B cell (primary cell): ENCODE measurements at places on chromosomes 1 and 21. TPM values are rescaled to one million over a fixed set of nuclear protein-coding genes. Genes with fewer than 3 reads are reported as not detected.
A peak's percentile ranks its signal among the peaks of the same experiment; 100 is the strongest.

Gene FTCD
- 0.39 and 1.4 TPM in 2 replicates for total RNA-seq

Gene CELA3A
- total RNA-seq: not detected in 2 replicates

- H3K4me1 ChIP-seq: peaks cover 17% of the 10 kb centered on the region
- H3K27ac ChIP-seq: no peak overlapping the region
- H3K4me3 ChIP-seq: no peak overlapping the region
- no peaks in the 10 kb centered on the region for H3K36me3 ChIP-seq
- no peaks in the 10 kb centered on the region for H3K27me3 ChIP-seq
- DNase-seq: no peak
Measured at GRCh38 chr21:44990921-44991320, 51.1 kb downstream of the SLX9 start.

Gene GSTM1
- 28.8 and 30.5 TPM in 2 replicates for total RNA-seq

Gene HCRTR1
- total RNA-seq: 0.22 TPM in 2 replicates

GRCh38 chr21:45741691-45742090 lies 98.2 kb downstream of the PCBP3 start:
- no peak overlapping the region for H3K4me3 ChIP-seq
- no peaks in the 10 kb centered on the region for H3K36me3 ChIP-seq
- no peaks in the 10 kb centered on the region for H3K4me1 ChIP-seq
- H3K27ac ChIP-seq: no peak overlapping the region
- DNase-seq: no peak

DNA sequence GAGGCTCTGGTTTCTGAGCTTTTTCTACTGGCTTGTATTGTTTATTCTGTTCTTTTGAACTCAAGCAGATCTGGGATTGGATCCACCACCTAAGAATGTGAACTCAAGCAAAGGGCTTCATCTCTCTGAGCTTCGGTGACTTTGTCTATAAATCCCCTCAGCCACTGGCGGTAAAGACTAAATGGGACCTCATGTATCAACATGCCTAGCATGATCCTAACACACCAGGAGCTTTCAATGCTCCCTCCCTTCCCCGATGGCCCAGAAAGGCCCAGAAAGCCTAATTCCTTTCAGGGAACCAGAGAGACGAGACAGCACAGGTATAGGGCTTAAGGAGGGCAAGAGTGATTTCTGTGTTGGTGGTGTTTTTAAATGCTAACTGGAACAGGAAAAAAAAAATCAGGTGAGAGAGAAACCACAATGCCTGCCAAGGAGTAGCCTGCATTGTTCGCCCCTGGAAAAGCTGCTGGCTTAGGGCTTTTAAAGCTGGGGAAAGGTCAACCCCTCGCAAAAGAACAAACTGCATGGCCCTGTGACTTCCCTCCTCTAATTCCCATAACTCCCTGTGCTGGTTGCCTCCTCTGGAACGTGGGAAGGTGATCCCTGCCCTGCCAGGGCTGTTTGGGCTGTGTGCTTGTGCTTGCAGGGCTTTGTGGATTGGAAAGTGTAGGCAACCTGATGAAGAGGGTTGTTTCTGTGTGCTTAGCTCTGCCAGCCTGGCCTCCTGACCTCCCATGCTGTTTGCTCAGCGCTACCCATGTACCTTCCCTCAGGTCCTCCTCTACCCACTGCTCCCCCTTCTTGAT lies 147.0 kb downstream of the PLPP3 start:
- no peak for DNase-seq
- peak overlapping the region; percentile 44 for H3K27ac ChIP-seq
- H3K27me3 ChIP-seq: no peaks in the 10 kb centered on the region
- no peaks in the 10 kb centered on the region for H3K36me3 ChIP-seq
- H3K4me1 ChIP-seq: peaks cover 66% of the 10 kb centered on the region

DNA sequence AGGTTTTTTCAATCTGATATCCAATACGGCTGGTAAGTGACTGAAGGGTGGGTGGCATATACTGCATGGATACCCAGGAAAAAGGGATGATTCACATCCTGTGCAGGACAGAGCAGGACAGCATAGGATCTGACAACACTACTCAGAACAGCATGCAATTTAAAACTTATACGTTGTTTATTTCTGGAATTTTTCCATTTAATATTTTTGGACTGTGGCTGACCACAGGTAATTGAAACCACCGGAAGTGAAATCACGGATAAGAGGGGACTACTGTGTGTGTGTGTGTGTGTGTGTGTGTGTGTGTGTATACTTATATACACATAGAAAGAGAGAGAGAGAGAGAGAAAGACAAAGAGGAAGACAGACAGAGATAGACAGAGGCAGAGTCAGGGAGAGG lies 23.0 kb downstream of the ERICH3 start:
- no peak overlapping the region for H3K4me3 ChIP-seq
- DNase-seq: no peak
- no peaks in the 10 kb centered on the region for H3K36me3 ChIP-seq
- H3K27me3 ChIP-seq: no peaks in the 10 kb centered on the region
- no peak overlapping the region for H3K27ac ChIP-seq

Gene C1orf185
- not detected in 2 replicates for total RNA-seq

- peaks cover 13% of the 10 kb centered on the region for H3K4me1 ChIP-seq
- H3K36me3 ChIP-seq: no peaks in the 10 kb centered on the region
- no peaks in the 10 kb centered on the region for H3K27me3 ChIP-seq
- no peak for DNase-seq
- H3K27ac ChIP-seq: no peak overlapping the region
Measured at GRCh38 chr21:36709868-36710728, 11.2 kb downstream of the SIM2 start.

DNA sequence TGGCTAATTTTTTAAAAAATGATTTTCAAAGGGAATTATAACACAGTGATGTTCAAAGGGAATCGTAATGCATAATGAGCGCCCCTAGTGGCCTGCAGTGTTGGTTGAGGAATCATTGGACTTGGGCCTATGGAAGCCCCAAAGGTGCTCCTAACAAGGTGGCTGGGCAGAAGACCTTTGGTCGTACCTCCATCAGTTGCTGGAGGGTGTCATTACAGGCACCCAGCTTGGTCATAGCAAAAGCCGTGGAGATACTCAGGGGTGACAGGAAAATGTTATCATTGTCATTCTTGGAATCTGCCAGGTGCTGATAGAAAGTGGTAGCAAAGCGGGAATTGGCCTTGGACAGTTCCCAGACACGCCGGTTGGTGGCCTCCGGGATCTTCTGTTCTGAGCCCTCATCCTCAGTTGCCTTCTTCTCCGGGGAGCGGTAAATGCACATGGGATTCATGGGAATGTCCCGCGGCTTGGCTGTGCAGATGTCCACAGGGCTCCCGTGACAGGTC lies 2.7 kb downstream of the SERPINC1 start:
- no peaks in the 10 kb centered on the region for H3K27me3 ChIP-seq
- peak; percentile 23 for DNase-seq
- H3K36me3 ChIP-seq: no peaks in the 10 kb centered on the region
- H3K27ac ChIP-seq: no peak overlapping the region

Gene VPS45
- total RNA-seq: 49.1 and 50.0 TPM in 2 replicates

- H3K36me3 ChIP-seq: no peaks in the 10 kb centered on the region
- no peak overlapping the region for H3K4me3 ChIP-seq
- H3K4me1 ChIP-seq: no peaks in the 10 kb centered on the region
- H3K27me3 ChIP-seq: no peaks in the 10 kb centered on the region
Measured at GRCh38 chr1:232542633-232543593, 87.0 kb downstream of the SIPA1L2 start.

DNA sequence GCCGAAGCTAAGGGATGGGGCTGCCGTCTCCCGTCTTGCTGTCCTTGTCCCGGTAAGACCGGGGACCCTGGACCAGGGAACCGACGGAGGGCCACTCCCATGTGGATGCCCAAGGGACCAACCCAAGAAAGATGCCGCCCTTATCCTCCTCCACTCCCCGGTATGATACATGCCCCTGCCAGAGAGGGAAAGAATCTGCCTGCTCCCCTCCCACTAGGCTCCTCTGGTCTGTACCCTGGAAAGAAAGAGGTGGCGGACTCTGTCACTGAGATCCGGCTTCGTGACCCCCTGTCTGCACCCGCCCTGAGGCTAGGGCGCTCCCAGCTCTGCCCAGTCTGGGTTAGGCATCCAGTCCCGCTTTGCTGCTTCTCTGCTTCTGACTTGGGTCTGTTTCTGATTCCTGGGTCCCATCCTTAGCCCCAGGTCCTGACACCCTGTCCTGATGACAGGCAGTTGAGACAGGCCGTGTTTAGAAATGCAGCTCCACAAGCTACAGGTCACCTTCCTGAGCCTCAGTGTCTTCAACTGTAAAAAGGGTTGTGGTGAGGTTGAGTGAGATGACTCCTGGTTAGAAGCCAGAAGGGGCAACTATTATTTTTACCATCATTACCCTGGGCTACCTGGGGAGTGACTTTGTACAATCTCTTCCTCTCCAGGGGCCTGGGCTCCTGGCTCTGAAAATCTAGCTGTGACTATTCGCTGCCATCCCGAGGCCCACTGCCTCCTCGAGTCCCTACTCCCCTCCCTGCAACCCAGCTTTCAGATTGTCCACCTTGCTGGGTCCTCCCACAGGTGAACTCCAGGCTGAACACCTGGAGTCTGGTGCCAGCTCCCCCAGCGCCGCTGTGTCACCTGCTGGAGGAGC lies 3.7 kb downstream of the MATN1 start:
- no peak for DNase-seq
- no peak overlapping the region for H3K4me3 ChIP-seq
- H3K36me3 ChIP-seq: no peaks in the 10 kb centered on the region
- peaks cover 62% of the 10 kb centered on the region for H3K4me1 ChIP-seq

DNA sequence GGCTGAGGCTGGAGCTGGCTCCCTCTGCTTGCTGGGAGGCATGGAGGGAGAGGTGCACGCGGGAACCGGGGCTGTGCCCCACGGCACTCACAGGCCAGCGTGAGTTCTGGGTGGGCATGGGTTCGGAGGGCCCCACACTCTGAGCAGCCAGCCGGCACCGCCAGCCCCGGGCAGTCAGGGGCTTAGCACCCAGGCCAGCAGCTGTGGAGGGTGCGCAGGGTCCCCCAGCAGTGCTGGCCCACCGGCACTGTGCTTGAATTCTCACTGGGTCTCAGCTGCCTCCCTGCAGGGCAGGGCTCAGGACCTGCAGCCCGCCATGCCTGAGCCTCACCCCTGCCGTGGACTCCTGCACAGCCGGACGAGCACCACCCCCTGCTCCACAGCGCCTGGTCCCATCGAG lies 164.9 kb upstream of the PLD5 start:
- DNase-seq: no peak
- H3K4me3 ChIP-seq: no peak overlapping the region
- no peak overlapping the region for H3K27ac ChIP-seq

GRCh38 chr1:154133256-154133655 lies 21.6 kb downstream of the NUP210L start:
- H3K27ac ChIP-seq: no peak overlapping the region
- H3K36me3 ChIP-seq: no peaks in the 10 kb centered on the region
- H3K4me3 ChIP-seq: no peak overlapping the region
- no peak for DNase-seq
- H3K4me1 ChIP-seq: no peaks in the 10 kb centered on the region

DNA sequence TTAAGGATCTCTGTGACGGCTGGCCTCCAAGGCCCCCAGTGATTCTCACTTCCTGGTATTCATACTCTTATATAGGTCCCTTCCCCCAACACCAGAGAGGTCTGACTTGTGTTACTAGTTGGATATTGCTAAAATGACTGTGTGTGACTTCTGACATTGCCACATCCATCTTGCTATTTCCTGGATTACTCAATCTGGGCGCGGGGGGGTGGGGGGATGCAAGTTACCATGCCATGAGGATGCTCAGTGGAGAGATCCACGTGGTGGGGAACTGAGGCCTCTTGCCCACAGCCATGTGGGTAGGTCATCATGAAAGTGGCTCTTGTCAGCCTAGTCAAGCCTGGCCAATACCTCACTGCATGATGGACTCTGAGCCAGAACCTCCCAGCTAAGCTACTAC lies 117.0 kb downstream of the UBE2U start:
- no peak overlapping the region for H3K4me3 ChIP-seq
- no peak overlapping the region for H3K27ac ChIP-seq
- no peak for DNase-seq
- H3K27me3 ChIP-seq: no peaks in the 10 kb centered on the region
- H3K36me3 ChIP-seq: no peaks in the 10 kb centered on the region

DNA sequence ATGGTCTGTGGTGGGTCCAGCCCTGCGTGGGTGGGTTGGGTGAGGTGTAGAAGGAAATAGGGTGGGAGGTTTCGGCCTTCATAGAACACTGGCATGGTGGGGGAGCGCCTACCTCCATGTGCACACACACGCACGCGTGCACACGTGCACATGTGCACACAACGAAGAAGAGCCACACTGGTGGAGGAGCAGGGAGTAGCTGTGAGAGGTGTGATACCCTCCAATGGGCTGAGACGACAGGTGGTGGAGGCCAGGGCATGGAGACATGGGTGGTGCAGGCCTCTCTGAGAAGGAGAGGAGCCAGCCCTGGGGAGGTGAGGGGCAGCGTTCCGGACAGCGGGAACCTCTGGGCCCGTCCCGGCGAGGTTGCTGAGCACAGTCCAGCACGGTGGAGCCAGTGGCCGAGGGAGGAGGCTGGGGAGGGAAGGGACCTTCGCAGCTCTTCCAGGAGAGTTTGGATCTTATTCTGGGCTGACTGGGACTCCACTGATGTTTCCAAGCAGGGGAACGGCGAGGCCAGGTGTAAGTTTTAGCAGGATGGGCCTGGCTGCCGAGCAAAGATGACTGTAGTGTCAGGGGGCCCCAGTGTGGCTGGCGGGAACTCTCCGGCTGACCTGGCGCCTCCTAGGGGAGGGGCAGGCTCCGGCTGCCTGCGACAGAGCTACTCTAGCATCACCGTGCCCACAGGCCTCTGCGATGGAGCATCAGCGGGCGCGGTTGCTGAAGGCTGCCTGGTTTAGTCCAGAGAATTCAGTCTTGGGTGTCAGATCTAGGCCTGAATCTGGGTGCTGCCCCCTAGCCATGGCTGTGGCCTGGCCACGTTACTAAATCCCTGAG lies 107.2 kb downstream of the ARHGEF10L start:
- DNase-seq: no peak
- H3K27ac ChIP-seq: no peak overlapping the region
- H3K4me1 ChIP-seq: no peaks in the 10 kb centered on the region
- no peaks in the 10 kb centered on the region for H3K36me3 ChIP-seq
- H3K27me3 ChIP-seq: no peaks in the 10 kb centered on the region

- H3K4me3 ChIP-seq: peak overlapping the region; percentile 29
- peaks cover 14% of the 10 kb centered on the region for H3K4me1 ChIP-seq
- H3K27me3 ChIP-seq: no peaks in the 10 kb centered on the region
- peak; percentile 57 for DNase-seq
- H3K27ac ChIP-seq: no peak overlapping the region
- no peaks in the 10 kb centered on the region for H3K36me3 ChIP-seq
Measured at GRCh38 chr1:27575840-27576331, 28.1 kb downstream of the AHDC1 start.

- H3K36me3 ChIP-seq: no peaks in the 10 kb centered on the region
- H3K27ac ChIP-seq: no peak overlapping the region
- no peaks in the 10 kb centered on the region for H3K4me1 ChIP-seq
- DNase-seq: no peak
Measured at GRCh38 chr1:205989786-205990185, 13.4 kb downstream of the RAB7B start.
